Stimulated activated CD4-positive, alpha-beta T cell treated with anti-CD3 and anti-CD28 coated beads, Interleukin-2, amount 100 ng/mL, for 4 hours (primary cell): ENCODE measurements at places on chromosomes 5 and 9.

DNA sequence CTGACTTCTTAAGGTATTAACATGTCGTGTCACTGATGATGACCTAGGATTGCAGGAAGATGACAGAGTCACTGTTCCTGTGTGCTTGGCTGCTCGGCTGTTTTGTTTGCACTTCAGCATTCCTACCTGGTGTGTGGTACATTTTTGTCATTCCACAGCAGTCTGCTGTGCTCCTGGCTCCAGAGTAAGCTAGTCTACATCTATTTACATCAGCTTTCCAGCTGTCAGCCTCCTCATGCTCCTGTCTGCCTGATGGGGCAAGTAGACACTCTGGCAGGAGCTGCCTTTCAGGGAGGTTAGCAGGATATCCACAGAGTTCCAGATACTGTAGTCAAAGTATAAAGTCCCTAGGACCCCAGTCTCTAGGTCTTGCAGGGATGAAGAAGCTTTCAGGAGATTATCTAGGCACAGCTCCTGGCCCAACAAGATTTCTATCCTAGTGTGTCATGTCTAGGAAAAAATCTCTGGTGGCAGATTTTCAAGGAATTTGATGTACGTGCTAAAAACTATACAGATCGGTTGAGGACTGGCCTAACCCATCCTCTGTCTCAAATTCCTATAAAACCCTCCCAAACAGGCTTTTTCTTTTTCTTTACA is 28.4 kb downstream of the RUSC2 start:
- DNase-seq, result no peak

- no peak for DNase-seq
Measured at GRCh38 chr9:123696476-123696875, 233.4 kb downstream of the DENND1A start.

GRCh38 chr9:108245331-108245730 is 610.5 kb downstream of the ACTL7B start:
- DNase-seq, result no peak

GRCh38 chr5:133113331-133114061 is 61.7 kb downstream of the HSPA4 start:
- peak; percentile 19 for DNase-seq

DNA sequence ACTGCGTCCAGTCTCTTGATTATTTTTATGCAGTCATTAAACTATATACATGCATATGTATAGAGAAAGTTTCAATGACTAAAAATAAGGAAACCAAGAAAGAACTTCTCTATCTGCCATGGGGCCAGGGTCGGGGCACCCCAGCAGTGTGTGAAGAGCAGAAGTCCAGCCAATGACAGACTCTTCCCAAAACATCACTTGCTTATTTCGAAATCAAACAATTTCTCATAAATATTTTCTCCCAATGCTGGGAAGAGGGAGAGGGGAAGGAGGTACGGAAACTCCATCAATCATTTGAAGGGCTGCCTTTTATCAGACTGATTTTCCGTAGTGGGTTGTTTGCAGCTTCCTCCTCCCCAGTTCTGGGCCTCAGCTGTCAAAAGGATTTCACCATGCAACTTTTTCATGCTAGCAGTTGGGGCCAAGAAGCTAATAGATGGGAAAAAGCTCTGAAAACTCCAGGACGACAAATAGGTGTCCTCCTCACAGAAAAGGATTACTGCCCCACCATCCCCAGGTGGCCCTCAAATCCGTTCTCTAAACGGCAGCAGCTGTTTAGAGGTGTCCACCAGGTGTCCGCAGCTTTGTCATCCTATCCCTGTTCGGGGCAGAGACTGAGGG is 617 bp upstream of the FPGS start:
- DNase-seq, result no peak

DNA sequence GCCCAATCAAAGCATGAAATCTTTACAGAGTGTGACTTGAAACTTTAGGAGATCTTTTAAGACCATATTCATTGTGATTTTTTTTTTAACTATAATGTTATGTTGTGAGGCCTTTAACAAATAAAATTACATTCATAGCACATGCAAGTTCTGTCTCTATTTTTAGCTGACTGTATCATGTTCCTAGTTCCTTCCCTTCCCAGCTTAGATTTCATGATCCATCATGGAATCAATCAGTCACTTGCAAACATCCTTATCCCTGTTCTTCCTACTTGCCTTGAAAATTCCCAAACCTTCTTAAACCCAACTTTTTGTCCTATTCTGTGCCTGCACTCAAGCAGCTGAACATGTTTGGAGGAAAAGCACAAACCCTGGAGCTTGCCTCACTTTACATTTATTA is 141.8 kb downstream of the DMXL1 start:
- no peak for DNase-seq

GRCh38 chr5:63613442-63613841 is 348.8 kb downstream of the HTR1A start:
- no peak for DNase-seq

DNA sequence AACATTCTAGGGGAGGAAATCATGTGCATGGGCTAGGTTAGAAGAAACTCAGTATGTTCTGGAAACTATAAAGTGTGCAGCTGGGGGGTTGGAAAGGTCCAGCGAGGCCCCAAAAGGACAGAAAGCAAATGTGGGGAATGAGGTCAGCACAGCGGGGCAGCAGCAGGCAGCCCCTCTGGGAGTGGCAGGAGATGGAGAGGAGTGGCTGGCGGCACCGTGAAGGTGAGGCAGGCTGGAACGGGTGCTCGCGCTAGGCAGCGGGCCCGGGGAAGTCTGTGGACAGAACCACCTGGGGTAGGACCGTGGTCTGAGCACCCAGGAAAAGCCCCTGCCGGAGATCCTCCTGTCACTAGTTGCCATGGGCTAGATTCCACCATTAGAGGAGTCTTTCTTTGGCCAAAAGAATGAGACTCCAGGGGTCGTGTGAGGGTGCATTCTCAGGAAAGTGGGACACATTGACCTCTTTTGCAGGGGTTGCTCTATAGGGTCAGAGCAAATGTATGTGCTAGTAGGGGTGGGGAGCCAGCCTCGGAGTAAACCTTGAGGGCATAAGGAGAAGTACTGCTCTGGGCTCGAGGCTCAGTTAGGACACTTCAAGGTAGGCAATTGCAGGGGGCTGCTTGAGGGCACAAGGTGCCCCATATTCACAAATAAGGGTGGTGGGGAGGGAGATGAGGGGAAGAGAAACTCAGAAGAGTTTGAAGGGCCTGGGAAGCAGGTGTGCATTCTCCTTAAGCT is 61.2 kb downstream of the IL6ST start:
- no peak for DNase-seq

- no peak for DNase-seq
Measured at GRCh38 chr5:77696120-77696519, 57.6 kb upstream of the OTP start.

GRCh38 chr9:3857091-3857490 is 331.3 kb upstream of the RFX3 start:
- no peak for DNase-seq

GRCh38 chr9:87850391-87850790 is 32.3 kb upstream of the SPATA31E1 start:
- DNase-seq, result no peak

- no peak for DNase-seq
Measured at GRCh38 chr5:158162026-158162425, 303.1 kb upstream of the CLINT1 start.

DNA sequence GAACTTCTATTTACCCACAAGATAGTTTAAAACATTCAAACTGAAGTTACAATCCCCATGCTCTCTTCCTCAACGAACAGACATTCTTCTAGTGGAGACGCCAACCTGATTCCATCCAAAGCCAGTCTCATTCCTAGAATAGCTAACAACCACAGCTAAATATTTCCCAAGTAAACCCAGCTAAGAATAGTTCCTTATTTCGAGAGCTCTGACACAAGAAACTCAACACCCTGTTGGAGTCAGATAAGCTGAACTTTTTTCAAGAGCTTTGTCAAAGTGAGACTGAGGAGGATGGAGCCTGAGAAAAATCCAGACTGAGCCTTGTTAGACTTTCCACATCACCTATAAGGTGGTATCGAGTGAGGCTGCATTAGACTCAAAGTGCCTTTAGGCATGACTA is 56.7 kb upstream of the RPS23 start:
- DNase-seq, result no peak

DNA sequence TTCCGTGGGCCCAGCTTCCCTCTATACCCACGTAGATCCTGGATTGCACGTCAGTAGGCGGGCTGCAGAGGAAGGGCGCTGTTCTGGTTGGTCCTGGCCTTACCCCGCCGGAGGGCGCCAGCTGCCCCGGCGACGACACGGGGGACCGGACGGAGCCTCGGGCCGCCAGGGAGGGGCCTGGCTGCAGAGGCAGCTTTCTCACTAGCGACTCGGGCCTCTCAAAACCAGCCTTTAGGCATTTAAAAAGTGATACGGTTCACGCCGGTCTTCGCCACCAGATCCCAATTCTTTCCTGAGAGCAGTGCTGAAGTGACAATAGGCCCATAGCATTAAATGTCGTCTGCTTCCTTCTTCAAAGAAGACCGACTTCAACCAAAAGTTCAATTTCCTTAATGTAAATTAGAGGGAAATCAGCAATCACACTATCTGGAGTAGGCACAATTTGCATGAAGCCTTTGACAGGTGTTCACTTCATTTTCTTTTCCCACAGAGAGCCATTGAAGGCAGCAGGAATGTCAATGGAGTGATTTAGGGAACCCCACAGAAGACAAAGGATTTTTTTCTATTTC is 17.6 kb upstream of the UBE2D2 start:
- DNase-seq, result peak; percentile 6

GRCh38 chr9:104339692-104340091 is 164.4 kb upstream of the OR13F1 start:
- no peak for DNase-seq

GRCh38 chr9:131773911-131774379 is 34.1 kb upstream of the RAPGEF1 start:
- DNase-seq, result no peak

GRCh38 chr5:112795342-112795741 is 57.7 kb downstream of the APC start:
- no peak for DNase-seq

DNA sequence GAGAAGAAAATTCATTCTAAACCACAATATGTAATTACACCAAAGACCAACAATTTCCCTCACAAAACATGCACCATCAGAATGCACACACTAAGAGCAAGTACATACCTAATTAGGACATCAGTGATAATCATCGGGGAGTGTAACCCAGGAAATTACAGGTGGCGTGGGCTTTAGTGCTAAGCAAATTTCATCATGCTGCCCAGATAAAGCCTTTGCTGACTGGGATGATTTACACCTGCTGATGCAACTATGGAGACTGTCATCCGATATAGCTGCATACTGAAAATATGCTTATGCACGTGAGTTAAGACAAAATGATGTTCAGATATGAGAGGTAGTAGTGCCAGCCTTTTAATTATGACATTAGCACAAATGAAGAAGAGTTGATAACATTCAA is 123.2 kb downstream of the DCP2 start:
- DNase-seq, result no peak

GRCh38 chr9:87711857-87712800 is 13.8 kb upstream of the CTSL start:
- DNase-seq, result no peak

DNA sequence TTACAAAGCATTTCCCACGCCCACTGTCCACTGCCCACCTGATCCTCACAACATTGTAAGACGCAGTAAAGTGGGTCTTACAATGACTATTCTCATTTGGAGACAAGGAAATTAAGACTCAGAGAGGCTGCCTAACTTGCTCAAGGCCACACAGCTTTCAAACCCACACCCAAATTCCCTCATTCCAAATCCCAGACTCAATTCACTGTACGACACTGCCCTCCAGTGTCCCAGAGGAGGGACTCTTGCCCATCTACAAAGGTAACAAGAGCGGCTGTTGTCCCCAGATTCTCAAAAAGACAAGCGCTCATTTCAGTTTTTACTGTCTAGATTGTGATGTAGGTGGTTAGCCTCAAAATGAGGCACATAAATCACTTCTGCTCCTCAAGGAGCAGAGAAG is 184.6 kb downstream of the ACTL7B start:
- DNase-seq, result no peak

DNA sequence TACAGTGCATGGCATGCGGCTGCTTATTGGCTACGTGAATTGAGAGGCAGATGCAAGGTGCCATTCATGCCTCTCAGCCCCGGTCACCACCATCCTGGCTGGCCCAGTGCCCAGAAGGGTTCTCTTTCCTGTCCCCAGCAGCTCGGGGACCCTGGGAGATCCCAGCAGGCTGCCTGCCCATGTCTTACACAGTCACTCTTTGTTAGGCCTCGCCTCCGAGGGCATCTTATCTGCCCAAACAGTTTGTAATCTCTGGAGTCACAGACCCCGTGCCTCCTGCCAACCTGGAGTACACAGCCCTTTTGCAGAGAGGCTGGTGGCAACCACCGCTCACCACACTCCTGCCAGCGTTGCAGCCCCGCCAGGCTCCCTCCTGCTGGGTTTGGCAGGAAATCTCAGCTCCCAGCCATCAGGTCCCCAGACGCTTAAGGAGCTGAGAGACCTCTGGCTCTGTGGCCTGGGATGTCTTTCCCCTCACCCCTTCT is 7.0 kb upstream of the AK1 start:
- no peak for DNase-seq
